ENCODE measurements at places on chromosomes 12 and 14.

DNA sequence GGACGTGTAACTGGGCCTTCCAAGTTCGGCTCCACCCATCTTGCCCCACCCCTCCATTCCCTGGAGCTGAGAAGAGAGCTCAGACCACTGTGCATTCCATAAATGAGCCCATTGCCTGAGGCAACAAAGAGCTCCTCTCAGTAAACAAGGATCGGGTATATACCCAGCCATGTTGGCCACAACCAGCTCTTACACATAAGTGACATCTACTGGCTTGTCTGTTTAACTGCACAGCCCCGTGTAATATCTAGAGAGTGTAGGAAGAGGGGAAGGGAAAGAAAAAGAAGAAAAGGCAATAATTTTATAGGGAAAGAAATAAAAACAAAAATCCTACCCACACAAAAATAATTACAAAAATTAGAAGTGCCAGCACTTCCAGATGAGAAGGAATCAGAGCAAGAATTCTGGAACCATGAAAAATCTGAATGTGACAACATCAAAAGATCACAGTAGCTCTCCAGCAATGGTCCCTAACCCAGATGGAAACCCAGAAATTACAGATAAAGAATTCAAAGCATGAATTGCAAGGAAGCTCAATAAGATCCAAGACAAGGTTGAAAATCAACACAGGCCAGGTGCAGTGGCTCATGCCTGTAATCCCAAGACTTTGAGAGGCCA lies 308.1 kb downstream of the RPAP3 start:
- DNase-seq: peak; percentile 35

- no peak for DNase-seq
Observed at GRCh38 chr12:1668833-1669543, 21.9 kb upstream of the ADIPOR2 start.

- DNase-seq: no peak
Observed at GRCh38 chr12:9617124-9617523, 9.4 kb upstream of the KLRB1 start.

GRCh38 chr12:66531766-66532165 lies 147.1 kb downstream of the GRIP1 start:
- no peak for DNase-seq

DNA sequence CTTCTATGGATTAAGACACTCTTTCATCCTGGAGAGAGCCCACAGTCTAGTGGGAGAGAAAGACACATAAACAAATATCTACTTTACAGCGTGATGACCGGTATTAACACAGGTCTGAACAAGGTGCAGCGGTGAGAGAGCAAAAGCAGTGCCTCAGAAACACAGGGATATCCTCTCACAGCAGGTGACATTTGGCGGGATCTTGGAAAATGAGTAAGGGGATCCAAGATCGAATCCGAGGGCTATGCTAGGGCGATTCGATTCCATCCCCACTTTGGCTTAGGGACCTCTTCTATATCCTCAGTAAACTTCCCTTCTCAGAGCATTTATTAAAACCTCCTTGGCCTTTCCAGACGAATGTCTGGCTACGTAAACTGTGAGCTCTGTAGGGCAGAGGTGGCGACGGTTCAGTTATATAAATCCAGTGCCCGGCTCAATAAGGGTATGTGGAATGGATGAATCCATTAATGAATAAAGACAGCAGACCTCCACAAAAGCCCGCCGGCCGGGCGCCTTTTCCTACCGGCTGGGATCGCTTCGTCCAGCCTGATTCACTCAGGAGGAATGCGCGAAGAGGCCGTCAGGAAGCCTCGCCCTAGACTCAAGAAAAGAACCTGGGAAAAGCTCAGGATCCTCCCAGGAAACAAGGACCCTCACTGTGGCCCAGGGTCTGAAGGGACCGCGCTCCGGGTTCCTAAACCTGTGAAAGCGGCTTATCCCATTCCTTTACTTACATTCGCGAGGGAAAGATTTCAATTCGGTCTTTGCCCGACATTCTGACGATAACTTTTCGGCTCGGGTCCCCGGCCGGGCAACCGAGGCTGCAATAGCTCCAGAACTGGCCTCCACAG lies 455 bp downstream of the ATP6V1D start:
- DNase-seq: no peak

GRCh38 chr14:92451245-92451644 lies 62.3 kb upstream of the RIN3 start:
- no peak for DNase-seq

DNA sequence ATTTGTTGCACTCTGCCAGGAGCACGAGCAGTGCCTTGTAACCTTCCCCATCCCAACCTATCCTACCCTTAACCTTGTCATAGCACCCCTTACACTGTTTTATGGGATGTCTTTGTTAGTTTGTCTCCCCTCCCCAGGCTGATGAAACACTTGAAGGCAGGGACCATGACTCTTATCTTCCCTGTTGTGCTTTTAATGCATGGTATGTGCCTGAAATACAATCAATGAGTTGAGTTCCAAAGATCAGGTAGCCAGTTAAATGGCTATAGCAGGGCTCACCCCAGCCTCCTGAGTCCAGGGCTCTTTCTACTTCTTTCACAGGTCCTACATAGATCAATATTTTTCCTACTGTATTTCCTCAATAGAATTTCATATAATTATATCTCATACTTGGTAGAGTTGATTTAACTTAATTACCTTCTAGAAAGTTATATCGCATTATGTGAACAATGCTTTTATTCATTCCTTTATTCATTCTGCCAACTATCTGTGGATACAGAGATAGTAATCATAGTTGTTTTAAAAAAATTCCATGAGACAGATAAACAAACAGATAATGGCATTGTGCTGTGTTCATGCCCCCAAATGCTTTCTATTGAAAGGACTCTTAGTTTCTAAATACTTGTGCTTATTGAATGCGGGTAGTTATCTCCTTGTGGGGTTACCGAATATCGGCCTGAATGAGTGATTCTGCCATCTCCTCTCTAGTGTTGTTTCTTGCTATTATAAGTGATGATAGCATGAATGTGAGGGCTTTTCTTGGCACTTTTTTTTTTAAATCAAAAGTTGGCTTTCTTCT lies 347.4 kb downstream of the NPAS3 start:
- no peak for DNase-seq

DNA sequence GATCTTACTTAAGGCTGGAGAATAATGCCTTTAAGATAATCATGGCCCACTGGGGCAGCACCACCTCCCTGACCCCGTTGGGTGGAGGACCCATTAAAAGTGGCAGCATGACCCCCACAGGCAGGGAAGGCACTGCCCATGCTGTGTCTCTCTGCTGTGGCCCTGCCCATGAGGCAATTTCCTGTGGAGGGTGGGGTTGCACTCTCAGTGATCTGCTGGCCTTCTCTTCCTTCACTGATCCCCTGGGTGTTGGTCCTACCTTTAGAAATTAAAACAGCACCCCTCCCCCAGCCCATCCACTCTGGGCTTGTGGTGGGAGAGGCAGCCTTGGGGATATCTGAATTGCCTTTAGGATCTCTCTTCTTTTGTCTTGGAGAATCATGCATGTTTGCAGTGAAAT lies 17.3 kb downstream of the KLRK1 start:
- no peak for DNase-seq

DNA sequence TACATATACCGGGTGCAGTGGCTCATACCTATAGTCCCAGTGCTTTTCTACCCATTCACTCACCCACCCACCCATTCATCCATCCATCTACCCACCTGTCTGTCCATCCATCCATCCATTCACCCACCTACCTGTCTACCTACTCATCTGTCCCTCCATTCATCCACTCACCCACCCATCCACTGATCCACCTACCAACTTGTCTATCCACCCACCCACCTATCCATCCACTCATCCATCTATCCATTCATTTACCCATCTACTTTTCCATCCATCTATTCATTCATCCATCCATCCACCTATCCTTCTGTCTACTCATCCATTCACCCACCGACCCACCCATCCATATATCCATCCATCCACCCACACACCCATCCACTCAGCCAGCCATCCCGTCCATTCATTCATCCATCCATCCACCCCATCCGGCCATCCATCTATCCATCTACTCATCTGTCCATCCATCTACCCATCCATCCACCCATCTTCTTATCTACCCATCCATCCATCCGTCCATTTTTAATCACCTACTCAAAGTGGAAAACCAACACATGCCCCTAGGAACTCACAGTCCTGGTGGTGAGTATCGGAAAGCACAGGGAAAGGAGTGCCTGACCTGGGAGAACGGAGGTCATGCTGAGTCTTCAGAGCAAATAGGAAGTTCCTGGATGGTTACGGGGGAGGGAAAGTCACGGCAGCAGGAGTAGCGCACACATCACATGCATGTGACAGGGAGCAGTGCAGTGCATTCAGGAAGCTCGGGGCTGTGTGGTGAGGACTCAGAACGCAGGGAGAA lies 20.0 kb downstream of the DDX51 start:
- DNase-seq: no peak

DNA sequence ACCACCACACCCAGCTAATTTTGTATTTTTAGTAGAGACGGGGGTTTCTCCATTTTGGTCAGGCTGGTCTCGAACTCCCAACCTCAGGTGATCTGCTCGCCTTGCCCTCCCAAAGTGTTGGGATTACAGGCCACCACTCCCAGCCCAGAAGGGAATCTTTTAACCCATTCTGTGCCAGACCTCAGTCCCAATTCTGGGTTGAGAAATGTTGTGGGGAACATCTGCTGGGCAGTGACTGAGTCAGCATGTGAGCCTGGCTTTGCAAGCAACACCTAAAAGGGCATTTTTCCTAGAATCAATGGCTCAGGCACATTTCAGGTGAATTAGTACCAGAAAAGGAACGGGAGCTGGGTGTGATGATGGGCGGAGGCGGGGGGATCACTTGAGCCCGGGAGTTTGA lies 7.6 kb upstream of the SPATS2 start:
- DNase-seq: no peak

GRCh38 chr14:20934148-20934762 lies 21.0 kb upstream of the RNASE2 start:
- no peak for DNase-seq

DNA sequence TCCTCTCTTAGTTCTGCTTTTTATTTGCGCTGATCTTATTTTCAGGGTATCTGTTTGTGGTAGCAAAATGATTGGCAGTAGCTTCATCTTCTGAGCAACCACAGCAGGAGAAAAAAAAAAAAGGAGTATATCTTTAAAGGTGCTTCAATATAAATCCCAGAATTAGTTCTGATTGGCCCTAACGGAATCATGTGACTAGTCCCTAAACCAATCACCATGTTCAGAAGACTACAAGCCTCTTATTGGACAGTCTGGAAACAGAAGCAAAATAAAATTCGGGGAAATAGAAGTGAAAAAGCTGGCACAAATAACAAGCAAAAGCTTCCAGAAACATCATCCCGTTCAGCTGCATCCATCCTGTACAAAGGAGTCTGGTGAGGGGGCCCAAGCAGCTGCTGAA lies 49.9 kb upstream of the PTPRO start:
- no peak for DNase-seq

DNA sequence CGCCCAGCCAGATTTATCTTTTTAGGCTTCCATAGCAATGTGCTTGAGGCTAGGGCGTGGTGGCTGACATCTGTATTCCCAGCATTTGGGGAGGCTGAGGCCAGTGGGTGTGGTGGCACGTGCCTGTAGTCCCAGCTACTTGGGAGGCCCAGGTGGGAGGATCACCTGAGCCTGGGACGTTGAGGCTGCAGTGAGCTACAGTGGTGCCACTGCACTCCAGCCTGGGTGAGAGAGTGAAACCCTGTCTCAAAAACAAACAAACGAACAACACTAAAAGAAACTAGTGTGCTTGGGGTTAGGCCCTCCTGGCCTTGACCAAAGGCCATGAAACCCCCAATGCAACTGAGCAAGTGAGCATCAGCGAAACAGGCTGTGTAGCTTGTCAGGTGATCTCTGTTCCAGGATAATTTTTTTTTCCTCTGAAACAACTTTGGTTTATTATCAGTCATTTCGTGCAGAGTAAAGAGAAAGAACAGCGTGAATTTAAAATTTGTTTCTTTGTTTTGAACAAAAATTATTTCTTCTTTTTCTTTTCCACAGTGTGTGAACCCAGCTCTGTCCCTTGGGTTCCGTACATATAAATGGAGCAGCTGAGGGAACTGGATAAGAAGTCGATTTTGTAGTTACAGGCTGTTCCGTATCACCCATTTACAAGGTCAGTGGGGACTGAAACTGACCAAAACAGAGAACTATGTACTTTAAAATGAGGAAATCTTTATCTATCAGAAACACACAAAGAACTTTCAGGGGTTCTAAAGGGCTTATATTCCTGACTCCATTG lies 8.8 kb upstream of the TUBA1C start:
- DNase-seq: no peak

- no peak for DNase-seq
Observed at GRCh38 chr12:49541140-49541861, 2.5 kb downstream of the KCNH3 start.

All from T-helper 2 cell treated with Interferon-gamma antibody and Interleukin-4, amounts not matched to agents 5 μg/mL and 100 μg/mL, for 36 hours (primary cell).